ENCODE measurements at places on chromosomes 12 and 14. TPM values are rescaled to one million over a fixed set of nuclear protein-coding genes. Genes with fewer than 3 reads are reported as not detected.
A peak's percentile ranks its signal among the peaks of the same experiment; 100 is the strongest.

Gene HOXC5
- not detected for total RNA-seq

Gene MGST1
- total RNA-seq = 666 TPM

Gene DHRS7
- 245 TPM for total RNA-seq

Gene CLEC4E
- total RNA-seq = 4.6 TPM

Gene PKP2
- total RNA-seq = 0.44 TPM

Gene B4GALNT1
- total RNA-seq = 7.9 TPM

Gene APOF
- total RNA-seq = not detected

Gene GTF2A1
- total RNA-seq = 51.7 TPM

Gene PAPLN
- 23.2 TPM for total RNA-seq

Gene ASCL4
- not detected for total RNA-seq

Gene SP7
- total RNA-seq = not detected

Gene EID3
- 10.5 TPM for total RNA-seq

DNA sequence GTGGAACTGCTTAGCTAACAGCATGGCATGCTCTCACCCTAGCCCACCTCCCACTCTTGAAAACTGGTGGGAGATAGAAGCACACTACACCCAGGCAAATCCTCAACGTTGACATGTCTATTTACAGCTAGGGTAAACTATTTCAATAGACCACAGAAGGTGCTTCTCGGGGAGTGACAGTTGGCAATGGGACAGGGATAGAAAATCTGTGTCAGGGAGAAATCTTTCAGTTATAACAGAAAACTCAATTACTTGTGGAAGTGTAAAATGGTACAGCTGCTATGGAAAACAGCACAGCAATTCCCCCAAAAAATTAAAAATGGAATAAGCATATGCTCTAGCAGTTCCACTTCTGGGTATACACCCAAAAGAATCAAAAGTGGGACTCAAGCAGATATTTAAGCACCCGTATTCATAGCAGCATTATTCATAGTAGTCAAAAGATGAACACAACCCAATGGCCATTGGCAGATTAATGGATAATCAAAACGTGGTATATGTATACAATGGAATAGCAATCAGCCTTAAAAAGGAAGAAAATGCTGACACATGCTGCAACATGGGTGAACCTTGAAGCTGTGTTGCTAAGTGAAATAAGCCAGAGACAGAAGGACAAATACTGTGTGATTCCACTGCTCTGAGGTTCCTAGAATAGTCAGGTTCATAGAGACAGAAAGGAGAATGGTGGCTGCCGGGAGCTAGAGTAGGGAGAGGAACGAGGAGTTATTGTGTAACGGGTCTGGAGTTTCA, 92.5 kb downstream of the STAB2 start:
- no peak overlapping the region for H3K4me3 ChIP-seq
- DNase-seq = no peak
- no peak overlapping the region for H3K27ac ChIP-seq
- no peaks in the 10 kb centered on the region for H3K4me1 ChIP-seq

GRCh38 chr12:19018302-19018970, 111.1 kb upstream of the PLEKHA5 start:
- no peak overlapping the region for H3K27ac ChIP-seq
- no peak overlapping the region for H3K4me3 ChIP-seq
- H3K4me1 ChIP-seq = no peaks in the 10 kb centered on the region
- DNase-seq = no peak
- no peaks in the 10 kb centered on the region for H3K36me3 ChIP-seq

GRCh38 chr14:105422695-105423487, 3.3 kb downstream of the MTA1 start:
- no peaks in the 10 kb centered on the region for H3K27me3 ChIP-seq
- H3K4me3 ChIP-seq = no peak overlapping the region
- H3K27ac ChIP-seq = no peak overlapping the region

DNA sequence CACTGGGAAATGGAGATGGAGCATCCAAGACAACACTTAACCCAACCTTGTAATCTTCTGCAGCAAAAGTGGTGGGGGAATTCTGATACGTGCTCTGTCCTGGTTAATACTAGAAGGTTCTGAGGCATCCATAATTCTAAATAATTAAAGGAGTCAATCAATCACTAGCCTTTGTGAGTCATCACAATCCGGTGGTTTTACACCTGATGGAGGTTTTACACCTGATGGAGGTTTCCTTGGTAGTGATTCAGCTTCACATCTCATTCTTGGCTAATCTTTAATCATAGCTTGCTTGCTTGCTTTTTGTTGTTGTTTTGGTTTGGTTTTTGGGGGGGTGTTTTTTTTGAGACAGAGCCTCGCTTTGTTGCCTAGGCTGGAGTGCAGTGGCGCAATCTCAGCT, 343.4 kb downstream of the DPF3 start:
- no peaks in the 10 kb centered on the region for H3K27me3 ChIP-seq
- H3K27ac ChIP-seq = no peak overlapping the region
- DNase-seq = no peak

DNA sequence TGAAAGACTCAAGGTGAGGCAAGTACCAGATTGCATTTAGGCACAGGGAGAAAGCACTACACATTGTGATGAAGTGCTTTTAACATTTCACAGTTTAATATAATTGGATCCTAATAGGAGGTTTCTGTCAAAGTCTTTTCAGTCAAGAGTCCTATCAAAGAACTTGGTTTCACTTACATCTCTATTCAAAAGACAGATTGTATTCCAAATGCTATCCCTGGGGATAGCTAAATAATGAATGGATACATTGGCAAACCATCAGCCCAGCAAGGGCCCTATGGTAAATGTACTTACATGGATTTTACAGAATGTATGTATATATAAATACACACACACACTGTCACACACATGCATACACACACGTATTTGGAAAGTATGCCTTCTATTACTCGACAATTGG, 655.5 kb upstream of the FLRT2 start:
- H3K27ac ChIP-seq = no peak overlapping the region
- no peaks in the 10 kb centered on the region for H3K27me3 ChIP-seq
- no peak overlapping the region for H3K4me3 ChIP-seq
- H3K36me3 ChIP-seq = no peaks in the 10 kb centered on the region
- DNase-seq = no peak

- no peaks in the 10 kb centered on the region for H3K27me3 ChIP-seq
- no peak overlapping the region for H3K27ac ChIP-seq
- no peaks in the 10 kb centered on the region for H3K36me3 ChIP-seq
- no peaks in the 10 kb centered on the region for H3K4me1 ChIP-seq
- DNase-seq = peak; percentile 32
Measured at GRCh38 chr14:70052990-70053389, 135.8 kb downstream of the SLC8A3 start.

DNA sequence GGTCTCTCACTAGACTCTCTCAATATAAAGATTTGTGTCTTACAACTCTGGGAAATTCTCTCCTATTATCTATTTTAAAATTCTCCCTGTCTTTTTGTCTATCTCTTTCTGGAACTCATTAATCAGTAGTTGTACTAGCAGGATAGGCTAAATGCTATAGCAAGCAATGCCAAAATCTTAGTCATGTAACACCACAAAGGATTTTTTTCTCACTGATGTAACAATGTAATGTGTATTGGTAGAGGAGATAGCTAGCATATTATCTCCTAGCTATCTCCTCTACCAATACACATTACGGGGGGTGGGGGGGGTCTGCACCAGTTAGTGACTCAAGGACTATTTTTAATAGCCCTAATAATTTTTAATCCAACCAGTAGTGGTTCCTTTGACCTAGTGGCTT, 225.4 kb downstream of the KLHL28 start:
- H3K27ac ChIP-seq = no peak overlapping the region
- H3K27me3 ChIP-seq = no peaks in the 10 kb centered on the region
- H3K4me1 ChIP-seq = no peaks in the 10 kb centered on the region
- H3K36me3 ChIP-seq = no peaks in the 10 kb centered on the region
- H3K4me3 ChIP-seq = no peak overlapping the region

GRCh38 chr12:114952573-114953271, 268.7 kb upstream of the TBX3 start:
- no peak for DNase-seq
- no peak overlapping the region for H3K27ac ChIP-seq
- no peak overlapping the region for H3K4me3 ChIP-seq
- no peaks in the 10 kb centered on the region for H3K36me3 ChIP-seq

- no peak overlapping the region for H3K4me3 ChIP-seq
- no peaks in the 10 kb centered on the region for H3K36me3 ChIP-seq
- no peak for DNase-seq
- no peaks in the 10 kb centered on the region for H3K4me1 ChIP-seq
Measured at GRCh38 chr12:50354908-50355307, 41.5 kb downstream of the FAM186A start.

- H3K27me3 ChIP-seq = no peaks in the 10 kb centered on the region
- no peak overlapping the region for H3K4me3 ChIP-seq
- no peak overlapping the region for H3K27ac ChIP-seq
- no peaks in the 10 kb centered on the region for H3K4me1 ChIP-seq
Measured at GRCh38 chr12:96828169-96828789, 78.8 kb upstream of the NEDD1 start.

GRCh38 chr12:92042791-92043531, 102.7 kb downstream of the BTG1 start:
- no peak overlapping the region for H3K4me3 ChIP-seq
- H3K4me1 ChIP-seq = no peaks in the 10 kb centered on the region
- H3K27me3 ChIP-seq = no peaks in the 10 kb centered on the region

- H3K36me3 ChIP-seq = no peaks in the 10 kb centered on the region
- no peak overlapping the region for H3K4me3 ChIP-seq
- peaks cover 31% of the 10 kb centered on the region for H3K4me1 ChIP-seq
- peak; percentile 24 for DNase-seq
Measured at GRCh38 chr14:63855281-63855680, 2.5 kb downstream of the SYNE2 start.

- no peak for DNase-seq
- H3K36me3 ChIP-seq = no peaks in the 10 kb centered on the region
- H3K27ac ChIP-seq = no peak overlapping the region
- H3K27me3 ChIP-seq = no peaks in the 10 kb centered on the region
- no peaks in the 10 kb centered on the region for H3K4me1 ChIP-seq
Measured at GRCh38 chr12:39505023-39505422, 62.1 kb upstream of the KIF21A start.

GRCh38 chr12:26987634-26988424, 26.4 kb downstream of the TM7SF3 start:
- H3K36me3 ChIP-seq = no peaks in the 10 kb centered on the region
- H3K27ac ChIP-seq = peak overlapping the region; percentile 53
- H3K4me3 ChIP-seq = no peak overlapping the region
- no peak for DNase-seq
- peaks cover 13% of the 10 kb centered on the region for H3K4me1 ChIP-seq

DNA sequence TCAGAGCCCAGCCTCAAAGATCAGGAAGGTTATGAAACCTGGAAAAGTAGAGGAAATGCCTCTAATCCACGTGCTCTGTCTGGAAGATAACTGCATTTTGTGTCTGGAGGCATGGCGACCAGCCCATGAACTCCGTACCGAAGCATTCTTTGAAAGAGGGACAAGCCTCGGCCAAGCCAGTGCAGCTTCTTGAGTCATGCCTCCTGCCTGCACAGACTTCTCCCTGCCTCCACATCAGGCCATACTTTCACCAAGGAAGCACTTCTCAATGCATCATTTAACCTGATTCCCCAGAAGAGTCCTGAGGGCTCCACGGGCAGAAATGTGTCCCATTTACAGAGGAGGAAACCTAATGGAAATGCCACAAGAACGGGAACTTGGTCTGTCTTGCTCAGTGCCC, 3.4 kb downstream of the ACTN1 start:
- no peaks in the 10 kb centered on the region for H3K36me3 ChIP-seq
- H3K27me3 ChIP-seq = no peaks in the 10 kb centered on the region
- H3K4me3 ChIP-seq = no peak overlapping the region
- peak; percentile 64 for DNase-seq
- H3K4me1 ChIP-seq = peaks cover 31% of the 10 kb centered on the region

DNA sequence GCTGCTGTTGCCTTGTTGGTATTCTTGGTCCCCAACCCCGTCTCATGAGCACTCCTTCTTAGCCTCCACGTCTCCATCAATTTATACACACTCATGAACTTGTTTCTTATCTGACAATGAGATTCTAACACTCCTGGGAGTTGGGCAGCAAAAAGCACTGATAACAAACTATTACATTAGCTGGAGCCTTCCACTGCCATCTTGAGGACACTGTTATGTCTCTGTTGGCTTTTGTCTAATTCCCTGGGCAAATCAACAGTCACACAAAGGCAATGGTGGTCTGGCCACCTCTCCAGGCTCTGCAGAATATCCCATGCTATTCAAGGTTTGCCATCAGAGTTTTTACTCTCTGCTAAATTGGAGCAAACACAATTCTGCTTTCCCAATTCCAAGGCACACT, 117.8 kb upstream of the COCH start:
- H3K27me3 ChIP-seq = no peaks in the 10 kb centered on the region
- DNase-seq = no peak
- no peak overlapping the region for H3K27ac ChIP-seq
- H3K4me1 ChIP-seq = no peaks in the 10 kb centered on the region

GRCh38 chr14:50822501-50823042, 8.4 kb downstream of the NIN start:
- peaks cover 6% of the 10 kb centered on the region for H3K4me1 ChIP-seq
- no peaks in the 10 kb centered on the region for H3K36me3 ChIP-seq
- no peaks in the 10 kb centered on the region for H3K27me3 ChIP-seq
- no peak overlapping the region for H3K27ac ChIP-seq

DNA sequence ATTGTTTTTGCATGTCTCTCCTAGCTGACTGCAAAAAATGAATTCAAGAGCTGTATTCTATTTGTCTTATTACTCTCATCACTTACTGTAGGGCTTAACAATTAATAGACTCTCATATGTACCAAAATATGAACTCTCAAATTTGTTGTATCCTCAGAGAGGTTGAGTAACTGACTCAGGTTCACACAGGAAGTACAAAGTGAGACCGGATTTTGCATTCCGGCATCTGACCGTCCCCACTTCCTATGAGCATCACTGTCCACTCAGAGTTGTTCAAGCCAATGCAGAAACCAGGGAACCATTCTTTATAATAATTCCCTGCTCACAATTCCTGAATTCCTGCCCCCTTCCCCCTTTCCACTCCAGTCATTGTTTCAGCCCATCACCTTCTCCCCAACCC, 113.3 kb upstream of the AMIGO2 start:
- peaks cover 29% of the 10 kb centered on the region for H3K4me1 ChIP-seq
- H3K36me3 ChIP-seq = no peaks in the 10 kb centered on the region
- no peak for DNase-seq
- H3K27me3 ChIP-seq = no peaks in the 10 kb centered on the region

GRCh38 chr12:111389635-111390034, 16.1 kb upstream of the SH2B3 start:
- H3K4me3 ChIP-seq = no peak overlapping the region
- no peaks in the 10 kb centered on the region for H3K27me3 ChIP-seq
- H3K27ac ChIP-seq = no peak overlapping the region
- H3K4me1 ChIP-seq = no peaks in the 10 kb centered on the region

DNA sequence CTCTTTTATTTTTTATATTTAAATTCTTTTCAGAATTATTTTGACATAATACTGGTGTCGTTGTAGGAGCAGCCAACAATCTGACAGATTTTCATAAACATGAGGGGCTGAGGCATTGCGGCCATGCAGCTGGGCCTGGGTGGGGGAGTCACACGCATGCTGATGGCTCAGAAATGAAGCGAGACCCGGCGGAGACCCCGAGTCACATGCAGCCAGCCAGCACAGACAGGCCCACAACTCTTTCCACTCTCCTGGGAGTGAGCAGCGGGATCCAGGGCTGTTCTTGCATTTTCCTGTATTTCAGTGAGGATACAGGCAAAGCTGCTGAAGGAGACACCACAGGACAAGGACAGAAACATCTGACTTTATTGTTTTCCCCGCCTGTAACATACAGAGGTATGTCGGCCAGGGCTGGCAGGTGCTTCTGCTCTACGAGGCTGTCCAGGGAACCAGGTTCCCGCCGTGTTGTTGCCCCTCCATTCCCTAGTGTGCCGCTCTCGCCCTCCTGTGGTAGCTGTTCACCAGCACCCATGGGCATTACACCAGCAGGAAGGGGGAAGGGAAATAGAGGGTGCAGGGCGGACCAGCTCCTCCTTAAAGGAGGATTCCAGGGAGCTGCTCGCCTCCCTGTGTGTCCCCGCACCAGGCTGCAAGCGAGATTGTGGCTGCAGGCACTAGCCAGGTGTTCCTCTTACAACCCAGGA, 30.5 kb downstream of the FZD10 start:
- H3K27me3 ChIP-seq = no peaks in the 10 kb centered on the region
- H3K36me3 ChIP-seq = no peaks in the 10 kb centered on the region
- no peak overlapping the region for H3K4me3 ChIP-seq
- no peaks in the 10 kb centered on the region for H3K4me1 ChIP-seq
- H3K27ac ChIP-seq = no peak overlapping the region

Measured in thyroid gland (tissue), 4 donors.